ENCODE measurements at places on chromosomes 2 and 18.

DNA sequence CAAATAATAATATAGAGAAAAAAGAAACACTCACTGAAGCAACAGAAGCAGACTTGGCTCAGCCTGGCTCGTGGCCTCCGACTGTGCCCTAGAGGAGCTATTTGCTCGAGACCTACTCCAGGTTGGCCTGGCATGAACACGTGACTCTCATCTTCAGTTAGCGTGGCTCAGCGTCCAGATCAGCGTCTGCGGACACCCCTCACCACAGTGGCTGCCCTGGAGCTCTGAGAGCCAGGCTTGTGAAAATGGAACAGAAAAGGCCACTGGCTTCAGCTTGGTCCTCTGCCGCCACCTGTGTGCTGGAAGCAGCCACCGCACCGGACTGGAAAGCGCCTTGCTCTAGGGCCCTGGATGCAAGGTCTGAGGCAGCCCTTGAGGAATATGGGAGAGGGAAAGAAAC, 1184.0 kb upstream of the GYPC start:
- DNase-seq = no peak

DNA sequence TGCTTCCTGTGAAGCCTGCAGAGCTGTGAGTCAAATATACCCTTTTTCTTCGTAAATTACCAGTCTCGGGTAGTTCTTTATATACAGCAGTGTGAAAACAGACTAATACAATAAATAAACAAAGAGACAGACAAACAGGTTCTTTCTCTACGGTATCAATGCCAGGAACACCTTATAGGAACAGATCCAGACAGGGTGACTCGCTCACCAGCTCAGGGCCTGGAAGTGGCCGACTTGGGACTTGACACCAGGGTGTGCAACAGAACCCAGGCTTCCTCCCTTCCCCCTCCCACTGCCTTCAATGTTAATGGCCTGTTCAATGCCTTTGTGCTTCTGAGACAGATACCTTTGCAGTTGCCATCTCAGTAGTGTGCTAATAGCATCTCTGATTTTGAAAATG, 309.5 kb downstream of the ALK start:
- no peak for DNase-seq

- DNase-seq = no peak
These were observed 74.0 kb downstream of the NAB1 start for GRCh38 chr2:190722835-190723234.

GRCh38 chr2:10124538-10125045, 2.1 kb downstream of the RRM2 start:
- DNase-seq = no peak
